ENCODE measurements at places on chromosomes 5 and 9.

- DNase-seq = no peak
These were observed 110.5 kb downstream of the SNX18 start for GRCh38 chr5:54628050-54628449.

GRCh38 chr5:174625591-174626350, 98.6 kb upstream of the MSX2 start:
- DNase-seq = no peak

DNA sequence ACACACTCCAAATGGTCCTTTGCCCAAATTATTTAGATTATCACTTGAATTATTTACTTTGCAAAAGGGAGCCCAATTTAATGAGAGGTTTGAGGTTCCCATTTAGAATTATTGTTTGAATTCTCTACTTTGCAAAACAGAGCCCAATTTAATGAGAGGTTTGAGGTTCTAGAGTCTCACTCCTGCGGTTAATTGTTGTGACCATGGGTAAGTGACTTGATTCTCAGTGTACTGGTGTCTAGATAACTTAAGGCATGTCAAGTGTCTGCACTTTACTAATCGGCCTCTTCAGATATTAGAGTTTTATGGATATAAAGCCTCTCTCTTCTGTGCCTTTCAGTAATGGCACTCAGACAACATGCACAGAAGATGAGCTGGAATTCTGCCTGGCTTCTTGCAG, 67.5 kb downstream of the YIPF5 start:
- no peak for DNase-seq

GRCh38 chr5:16975950-16976624, 40.0 kb upstream of the MYO10 start:
- no peak for DNase-seq

- DNase-seq = no peak
These were observed 57.4 kb downstream of the NRG2 start for GRCh38 chr5:139985733-139986132.

DNA sequence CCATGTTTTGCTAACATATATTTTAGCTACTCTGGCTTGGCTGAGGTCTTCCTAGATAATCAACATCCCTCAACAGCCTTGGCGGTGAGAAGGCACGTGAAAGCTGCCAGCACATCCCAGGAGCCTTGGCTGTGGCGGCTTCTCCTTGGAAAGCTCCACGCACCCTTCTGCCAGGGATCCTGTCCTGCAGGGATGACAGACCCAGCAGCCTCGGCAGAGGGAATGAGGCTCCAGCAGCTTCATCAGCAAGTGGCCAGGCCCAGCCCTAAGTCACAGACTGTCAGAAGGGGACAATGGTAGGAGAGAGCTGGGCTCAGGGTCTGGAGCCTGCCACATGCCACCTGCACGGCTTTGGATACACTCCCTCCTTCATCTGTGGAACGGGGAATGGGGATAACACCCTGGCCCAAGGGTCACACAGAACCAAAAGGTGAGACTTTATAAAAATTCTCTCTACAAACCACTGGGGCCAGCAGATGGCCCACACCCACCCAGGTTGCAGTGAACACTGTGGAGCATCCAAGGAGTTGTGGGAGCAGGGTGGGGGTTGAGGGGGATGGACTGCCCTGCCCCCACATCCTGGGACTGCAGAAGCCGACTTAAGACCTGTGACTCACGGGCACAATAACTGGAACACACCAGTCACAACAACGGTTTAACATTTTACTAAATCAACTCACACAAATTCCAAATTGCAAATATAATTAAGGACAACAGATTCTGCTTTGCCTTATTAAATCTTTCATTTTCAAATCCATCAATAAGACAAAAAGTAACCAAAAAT, 65.1 kb downstream of the MACROH2A1 start:
- no peak for DNase-seq

DNA sequence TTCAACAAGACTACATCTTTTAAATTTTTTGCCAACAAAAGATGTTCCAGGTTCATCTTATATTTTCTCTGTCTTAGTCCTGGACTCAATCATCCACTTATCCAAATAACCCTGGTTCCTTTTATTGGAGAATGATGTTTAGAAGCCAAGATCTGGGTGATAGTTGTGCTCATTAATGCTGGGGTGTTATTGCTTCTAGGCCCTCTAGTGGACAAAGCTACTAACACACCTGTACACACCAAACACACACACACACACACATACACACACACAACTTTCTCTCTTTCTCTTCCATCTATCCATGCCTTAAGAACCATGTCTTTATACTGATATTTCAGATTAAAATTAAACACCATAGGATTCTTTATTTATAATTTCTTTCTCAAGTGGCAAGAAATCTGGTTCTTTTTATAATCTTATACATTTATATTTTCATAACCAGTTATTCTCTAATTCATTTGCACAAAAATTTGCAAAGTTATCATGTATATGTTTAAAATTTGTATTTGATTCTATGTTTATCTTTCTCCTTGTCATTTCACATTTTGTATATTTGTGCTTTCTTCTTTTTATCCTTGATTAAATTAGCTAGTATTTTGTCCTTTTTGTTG, 179.1 kb upstream of the SMIM23 start:
- DNase-seq = no peak

DNA sequence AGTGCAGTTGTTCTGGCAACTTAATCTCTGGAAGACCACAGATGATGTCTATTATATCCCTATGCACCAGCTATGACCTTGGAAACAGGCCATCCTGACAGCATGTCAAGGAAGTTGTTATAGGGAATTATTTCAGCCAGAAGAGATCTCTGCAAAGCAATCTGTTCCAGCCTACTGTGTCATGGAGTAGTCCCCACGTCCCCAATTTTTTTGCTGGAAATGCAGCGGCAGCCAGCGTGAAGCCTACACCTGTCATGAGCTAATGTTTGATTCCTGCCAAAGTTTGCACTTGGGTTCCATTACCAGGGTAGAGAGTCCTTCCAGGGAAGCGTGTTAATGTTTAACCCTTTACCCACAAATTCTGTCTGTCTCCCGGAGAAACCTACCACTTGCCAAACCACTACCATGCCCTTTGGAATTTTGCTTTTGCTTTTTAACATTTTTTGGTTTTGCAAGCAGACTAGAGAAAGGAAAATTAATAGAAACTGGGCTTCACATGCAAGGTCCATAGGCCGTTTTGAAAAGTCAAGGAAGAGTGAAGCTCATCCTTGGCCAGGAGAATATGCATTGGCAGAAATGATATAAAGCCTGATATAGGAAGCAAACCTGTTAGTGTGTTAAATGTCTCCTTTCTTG, 174.9 kb upstream of the SPRY4 start:
- no peak for DNase-seq

DNA sequence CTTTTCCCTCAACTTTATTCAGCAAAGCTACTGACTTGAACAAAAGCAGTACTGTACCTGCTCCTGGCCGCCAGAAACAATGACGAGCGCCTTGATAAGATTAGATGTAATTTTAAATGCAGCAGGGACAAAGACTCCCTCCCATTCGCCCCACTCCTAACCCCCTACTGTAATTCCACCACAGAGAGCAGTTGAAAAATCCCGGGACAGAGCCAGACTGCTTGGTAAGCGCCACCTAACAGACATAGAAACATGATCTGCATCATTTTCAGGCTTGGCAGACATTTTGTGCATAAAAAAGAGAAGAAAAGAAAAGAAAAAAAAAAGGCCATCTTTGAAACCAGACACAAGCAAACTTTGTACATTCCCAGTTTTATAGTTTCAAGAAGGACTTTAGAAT, 81.9 kb downstream of the ISL1 start:
- DNase-seq = no peak

DNA sequence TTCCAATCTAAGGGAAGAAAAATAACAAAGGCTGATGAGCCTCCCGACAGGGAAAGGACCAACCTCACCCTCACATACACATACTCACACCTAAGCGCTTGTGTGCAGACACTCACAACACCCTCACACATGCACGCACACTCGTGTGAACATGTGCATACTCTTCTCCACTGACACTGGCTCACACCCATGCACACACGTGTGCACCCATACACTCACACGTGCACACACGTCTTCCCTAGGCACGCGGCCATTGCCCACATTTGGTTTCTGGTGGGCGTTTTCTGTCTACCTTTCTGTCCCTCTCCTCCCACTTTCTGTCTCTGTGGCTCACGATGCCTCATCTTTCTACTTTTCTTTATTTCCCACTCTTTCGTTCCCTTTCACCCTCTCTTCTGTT, 169.7 kb upstream of the MVB12B start:
- no peak for DNase-seq

DNA sequence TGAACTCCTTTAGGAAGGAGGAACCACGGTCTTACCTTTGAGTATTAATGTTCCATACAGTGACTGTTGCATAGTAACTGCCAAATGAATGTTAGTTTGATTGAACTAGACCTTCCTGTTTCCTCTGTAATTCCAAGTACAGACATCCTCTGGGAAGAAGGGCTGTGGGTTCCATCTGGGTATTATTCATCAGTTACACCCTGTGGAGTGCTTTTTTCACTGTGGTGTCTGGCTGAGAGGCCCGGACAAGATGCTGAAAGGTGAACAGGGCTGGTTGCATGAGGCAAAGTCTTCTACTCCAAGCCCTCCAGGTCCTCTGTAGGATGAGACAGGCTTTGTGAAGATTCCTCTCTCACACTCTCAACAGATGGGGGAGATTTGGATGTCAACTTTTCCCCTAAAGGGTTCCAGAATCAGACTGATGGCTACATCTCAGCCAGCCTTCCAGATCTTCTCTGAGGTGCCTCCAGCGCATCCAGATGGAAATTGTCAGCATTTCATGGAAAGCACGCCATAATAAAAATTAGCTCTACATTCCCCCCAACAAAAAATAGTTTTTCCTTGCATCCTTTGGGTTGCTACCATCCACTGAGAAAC, 230.9 kb downstream of the GAS1 start:
- DNase-seq = no peak

- no peak for DNase-seq
These were observed 1167.6 kb downstream of the CDH12 start for GRCh38 chr5:21685522-21685921.

DNA sequence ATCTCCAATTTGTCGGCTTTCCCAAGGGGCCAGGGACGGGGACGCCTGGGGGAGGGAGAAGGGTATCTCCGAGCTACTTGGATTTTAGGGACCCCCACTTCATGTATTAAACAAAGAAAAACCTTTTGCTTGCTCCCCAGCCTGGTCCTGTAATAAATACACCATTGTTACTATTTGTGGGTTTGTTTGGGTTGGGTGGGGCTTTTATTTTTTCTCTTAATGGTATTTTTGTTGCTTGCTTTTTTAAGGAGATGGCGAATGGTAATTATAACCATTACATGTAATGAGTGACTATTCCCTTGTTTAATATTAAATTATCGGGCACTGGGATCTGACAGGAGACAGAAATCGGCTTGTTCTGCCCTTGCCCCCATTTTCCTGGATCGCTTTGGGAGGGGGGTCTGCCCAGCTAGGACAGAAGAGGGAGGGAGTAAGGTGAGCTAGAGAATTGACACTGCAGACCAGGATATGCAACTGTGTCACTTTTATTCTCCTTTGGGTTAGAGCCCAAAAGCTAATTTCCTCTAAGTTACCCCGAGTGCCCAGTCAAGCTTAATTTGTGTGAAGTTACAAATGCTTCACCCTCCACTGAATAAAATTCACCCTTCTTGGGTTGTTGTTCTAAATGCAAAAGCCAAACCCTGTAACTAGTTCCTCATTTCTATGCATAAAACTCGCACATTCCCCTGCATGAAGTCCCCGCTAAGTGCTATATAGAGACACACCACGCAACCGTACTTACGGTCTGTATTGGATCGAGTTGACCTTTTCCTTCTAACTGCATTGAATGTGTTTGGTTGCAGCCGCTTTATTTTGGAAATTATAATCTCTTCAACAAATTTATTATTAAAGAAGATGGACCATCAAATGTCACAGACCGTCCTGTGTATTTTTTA, 1.6 kb upstream of the ZNF608 start:
- DNase-seq = no peak

DNA sequence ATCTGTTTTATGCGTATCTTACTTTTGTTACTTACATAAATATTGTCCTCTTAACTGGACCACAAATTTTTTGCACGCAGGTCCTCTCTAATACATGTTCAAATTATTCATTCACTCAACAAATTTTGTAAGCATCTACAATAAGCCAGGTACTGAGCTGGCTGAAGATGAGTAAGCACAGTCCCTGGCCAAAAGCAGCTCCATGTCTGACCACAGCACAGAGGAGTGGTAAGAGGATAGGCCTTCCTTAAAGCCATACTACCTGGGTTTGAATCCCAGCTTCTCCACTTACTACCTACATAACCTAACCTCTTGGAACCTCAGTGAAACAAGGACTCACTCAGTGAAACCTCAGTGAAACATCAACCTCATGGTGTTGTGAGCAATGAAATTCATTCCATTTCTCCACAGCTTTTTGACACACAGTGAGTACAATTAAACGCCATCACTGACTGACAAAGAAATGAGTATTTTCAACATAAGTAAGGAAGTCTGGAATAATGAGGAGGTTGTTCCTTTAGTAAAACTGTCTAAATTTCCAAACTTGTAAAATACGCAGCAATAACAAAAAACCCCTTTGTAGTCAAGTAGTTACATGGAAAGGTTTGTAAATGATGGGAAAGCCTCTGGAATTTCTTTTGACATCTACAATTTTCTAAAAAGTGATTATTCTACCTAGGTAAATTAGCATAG, 15.0 kb downstream of the PTAR1 start:
- no peak for DNase-seq

DNA sequence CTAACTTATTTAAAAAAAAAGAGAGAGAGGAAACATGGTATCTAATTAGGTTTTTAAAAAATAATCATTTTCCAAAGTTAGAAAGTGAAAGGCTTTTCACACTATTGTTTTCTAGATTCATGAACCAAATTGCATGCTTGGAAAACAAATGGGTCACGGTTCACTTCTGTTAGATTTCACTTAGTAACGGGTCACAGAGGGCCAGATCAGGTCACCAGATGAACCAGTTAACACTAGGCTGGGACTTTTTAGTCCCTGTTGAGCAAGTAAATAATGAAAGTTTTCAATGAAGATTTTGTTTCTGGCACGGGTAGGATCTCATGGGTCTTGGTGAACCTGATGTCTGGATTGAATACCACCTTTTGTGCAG, 207.2 kb upstream of the RFX3 start:
- DNase-seq = no peak

DNA sequence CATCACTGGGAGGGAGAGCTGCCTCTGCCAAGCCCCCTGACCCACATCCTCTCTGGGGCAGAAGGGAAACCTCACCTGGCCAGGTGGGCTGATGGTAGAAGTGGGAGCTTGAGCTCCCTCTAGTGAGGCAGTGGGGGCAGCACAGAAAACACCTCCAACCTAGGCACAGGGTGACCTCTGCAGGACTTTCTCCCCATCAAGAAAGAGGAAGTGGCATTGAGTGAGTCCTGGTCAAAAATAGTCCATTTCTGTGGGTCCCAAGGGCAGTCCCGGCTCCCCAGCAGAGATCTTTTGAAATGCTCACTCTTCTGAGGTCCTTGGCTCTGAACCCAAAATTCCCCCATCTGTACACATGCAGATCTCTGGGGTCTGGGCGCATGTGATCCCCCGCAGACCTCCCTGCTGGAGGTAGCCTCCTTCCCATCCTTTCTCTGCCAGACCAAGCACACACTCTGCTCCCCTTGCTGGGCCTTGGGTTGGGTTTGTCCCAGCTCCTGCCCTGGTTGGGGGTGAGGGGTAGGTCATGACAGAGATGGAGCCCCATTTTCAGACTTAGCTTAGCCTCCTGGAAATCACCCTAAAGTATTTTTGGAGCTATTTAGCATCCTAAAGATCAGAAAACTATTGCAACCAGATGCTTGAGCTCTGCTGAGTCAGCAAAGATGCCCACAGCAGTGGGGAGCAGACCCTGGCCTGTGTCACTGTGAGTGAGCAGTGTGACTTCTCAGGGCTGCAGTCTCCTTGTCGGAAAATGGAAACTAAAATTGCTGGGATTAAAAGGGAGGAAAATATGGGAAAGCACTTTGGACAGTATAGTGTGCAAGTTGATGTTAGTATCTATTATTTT, 41.6 kb upstream of the LCP2 start:
- no peak for DNase-seq

- no peak for DNase-seq
These were observed 198.5 kb downstream of the SPOCK1 start for GRCh38 chr5:137300411-137301240.

Measured in NCI-H510A treated with DMSO at 0.1 percent for 48 hours (cell line).